Progenitor cell of endocrine pancreas (in vitro differentiated cells): ENCODE measurements at places on chromosomes 6 and 20. TPM values are rescaled to one million over a fixed set of nuclear protein-coding genes. Genes with fewer than 3 reads are reported as not detected.
A peak's percentile ranks its signal among the peaks of the same experiment; 100 is the strongest.

DNA sequence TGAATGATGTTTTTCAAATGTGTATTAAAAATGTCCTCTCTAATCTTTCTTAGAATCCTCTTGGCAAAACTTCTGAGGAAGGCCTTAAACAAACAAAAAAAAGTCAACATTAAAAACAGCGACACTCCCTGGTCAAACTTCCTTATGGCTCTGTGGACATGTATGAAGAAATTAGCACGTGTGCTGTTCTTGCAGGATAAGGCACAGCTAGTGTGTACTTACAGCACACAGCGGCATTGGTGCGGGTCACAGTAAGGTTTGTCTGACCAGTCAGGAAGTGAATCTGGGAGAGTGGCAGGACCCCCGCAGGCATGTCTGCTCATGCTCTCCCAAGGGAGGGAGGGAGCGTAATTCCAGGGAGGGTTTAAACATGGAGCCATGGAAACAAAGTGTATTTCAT is 38.8 kb downstream of the SLC22A1 start:
- no peak overlapping the region for H3K27ac ChIP-seq
- H3K4me1 ChIP-seq = peaks cover 4% of the 10 kb centered on the region
- H3K36me3 ChIP-seq = peaks cover 6% of the 10 kb centered on the region
- H3K27me3 ChIP-seq = no peaks in the 10 kb centered on the region
- H3K4me3 ChIP-seq = no peak overlapping the region

Gene PLTP
- 28.6 and 29.6 TPM in 2 replicates for total RNA-seq

Gene RAET1E
- total RNA-seq = not detected in 2 replicates

DNA sequence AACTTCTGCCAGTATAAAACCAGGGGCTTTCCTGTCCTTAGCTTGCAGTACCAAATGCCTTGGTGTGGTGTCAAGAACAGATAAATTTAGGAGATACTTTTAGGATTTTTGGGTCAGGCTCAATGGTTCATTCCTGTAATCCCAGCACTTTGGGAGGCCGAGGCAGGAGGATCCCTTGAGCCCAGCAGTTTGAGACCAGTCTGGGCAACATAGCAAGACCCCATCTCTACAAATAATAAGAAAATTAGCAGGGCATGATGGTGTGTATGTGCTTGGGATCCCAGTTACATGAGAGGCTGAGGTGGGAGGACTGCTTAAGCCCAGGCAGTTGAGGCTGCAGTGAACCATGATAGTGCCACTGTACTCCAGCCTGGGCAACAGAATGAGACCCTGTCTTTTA is 3.2 kb upstream of the ZBTB12 start:
- H3K4me3 ChIP-seq = no peak overlapping the region
- DNase-seq = no peak
- peaks cover 10% of the 10 kb centered on the region for H3K4me1 ChIP-seq
- H3K27me3 ChIP-seq = peaks cover 7% of the 10 kb centered on the region
- H3K36me3 ChIP-seq = no peaks in the 10 kb centered on the region
- H3K27ac ChIP-seq = no peak overlapping the region

- no peak for DNase-seq
- H3K4me3 ChIP-seq = no peak overlapping the region
- no peaks in the 10 kb centered on the region for H3K27me3 ChIP-seq
- peak overlapping the region; percentile 56 for H3K27ac ChIP-seq
- peaks cover 1% of the 10 kb centered on the region for H3K36me3 ChIP-seq
- H3K4me1 ChIP-seq = peaks cover 31% of the 10 kb centered on the region
Observed at GRCh38 chr6:21769405-21769861, 175.9 kb downstream of the SOX4 start.

DNA sequence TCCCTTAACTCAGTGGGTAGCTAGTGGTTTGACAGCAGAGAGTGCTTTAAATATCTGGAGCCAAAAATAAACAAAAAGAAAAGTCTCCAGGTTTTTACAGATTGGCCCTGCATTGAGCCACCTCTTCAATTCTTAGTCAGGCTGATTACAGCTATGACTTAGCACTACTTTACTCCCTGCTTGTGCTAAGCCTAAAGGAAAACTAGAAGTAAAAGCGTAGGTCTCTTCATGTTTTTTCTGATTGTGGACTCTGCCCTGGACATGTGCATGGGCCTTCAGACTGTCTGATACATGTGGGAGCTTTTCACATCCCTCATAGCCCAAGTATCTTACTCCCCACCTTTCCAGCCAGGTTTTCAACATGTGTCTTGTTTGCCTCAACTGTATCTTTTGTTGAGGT is 33.3 kb downstream of the KPNA5 start:
- H3K4me3 ChIP-seq = no peak overlapping the region
- H3K4me1 ChIP-seq = no peaks in the 10 kb centered on the region
- no peak for DNase-seq
- H3K27ac ChIP-seq = no peak overlapping the region

DNA sequence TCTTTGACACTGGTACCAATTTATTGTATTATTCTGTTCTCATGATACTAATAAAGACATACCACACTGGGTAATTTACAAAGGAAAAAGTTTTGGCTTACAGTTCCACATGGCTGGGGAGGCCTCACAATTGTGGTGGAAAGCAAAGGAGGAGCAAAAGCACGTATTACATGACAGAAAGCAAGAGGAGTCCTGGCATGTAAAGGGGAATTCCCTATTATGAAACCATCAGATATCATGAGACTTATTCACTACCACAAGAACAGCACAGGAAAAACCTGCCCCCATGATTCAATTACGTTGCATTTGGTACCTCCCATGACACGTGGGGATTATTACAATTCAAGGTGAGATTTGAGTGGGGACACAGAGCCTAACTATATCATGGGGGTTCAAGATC is 43.4 kb downstream of the SLC22A2 start:
- DNase-seq = no peak
- H3K27ac ChIP-seq = no peak overlapping the region
- H3K4me3 ChIP-seq = no peak overlapping the region
- H3K36me3 ChIP-seq = peaks cover 2% of the 10 kb centered on the region
- no peaks in the 10 kb centered on the region for H3K27me3 ChIP-seq

- no peak overlapping the region for H3K27ac ChIP-seq
- H3K4me3 ChIP-seq = no peak overlapping the region
- H3K4me1 ChIP-seq = no peaks in the 10 kb centered on the region
- peaks cover 24% of the 10 kb centered on the region for H3K36me3 ChIP-seq
- no peaks in the 10 kb centered on the region for H3K27me3 ChIP-seq
- no peak for DNase-seq
Observed at GRCh38 chr6:166415833-166416347, 33.1 kb upstream of the MPC1 start.

GRCh38 chr6:6890400-6890858 is 217.3 kb upstream of the RREB1 start:
- H3K36me3 ChIP-seq = no peaks in the 10 kb centered on the region
- H3K4me3 ChIP-seq = no peak overlapping the region
- H3K27me3 ChIP-seq = peaks cover 4% of the 10 kb centered on the region
- no peak overlapping the region for H3K27ac ChIP-seq
- H3K4me1 ChIP-seq = peaks cover 26% of the 10 kb centered on the region

Gene SNAP25
- total RNA-seq = 7.7 and 8.2 TPM in 2 replicates

DNA sequence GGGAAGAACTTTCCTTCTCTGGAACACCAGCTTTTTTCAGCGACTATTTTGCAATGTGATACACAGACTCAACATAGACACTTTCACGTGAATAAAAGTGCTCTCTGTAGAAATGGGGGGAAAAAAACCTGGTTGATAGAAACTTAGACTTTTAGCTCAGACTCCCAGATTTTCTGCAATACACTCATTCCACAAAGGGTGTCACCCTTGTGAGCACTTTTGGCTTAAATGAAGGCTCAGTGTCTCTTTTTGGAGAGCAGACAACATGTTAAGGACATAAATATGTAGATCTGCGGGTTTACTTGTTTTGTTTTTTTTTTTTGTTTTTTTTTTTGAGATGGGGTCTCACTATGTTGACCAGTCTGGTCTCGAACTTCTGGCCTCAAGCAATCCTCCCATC is 579.6 kb downstream of the PTPRT start:
- no peaks in the 10 kb centered on the region for H3K27me3 ChIP-seq
- peaks cover 11% of the 10 kb centered on the region for H3K4me1 ChIP-seq
- DNase-seq = no peak

Gene RIMS1
- total RNA-seq = 5.5 and 5.6 TPM in 2 replicates

DNA sequence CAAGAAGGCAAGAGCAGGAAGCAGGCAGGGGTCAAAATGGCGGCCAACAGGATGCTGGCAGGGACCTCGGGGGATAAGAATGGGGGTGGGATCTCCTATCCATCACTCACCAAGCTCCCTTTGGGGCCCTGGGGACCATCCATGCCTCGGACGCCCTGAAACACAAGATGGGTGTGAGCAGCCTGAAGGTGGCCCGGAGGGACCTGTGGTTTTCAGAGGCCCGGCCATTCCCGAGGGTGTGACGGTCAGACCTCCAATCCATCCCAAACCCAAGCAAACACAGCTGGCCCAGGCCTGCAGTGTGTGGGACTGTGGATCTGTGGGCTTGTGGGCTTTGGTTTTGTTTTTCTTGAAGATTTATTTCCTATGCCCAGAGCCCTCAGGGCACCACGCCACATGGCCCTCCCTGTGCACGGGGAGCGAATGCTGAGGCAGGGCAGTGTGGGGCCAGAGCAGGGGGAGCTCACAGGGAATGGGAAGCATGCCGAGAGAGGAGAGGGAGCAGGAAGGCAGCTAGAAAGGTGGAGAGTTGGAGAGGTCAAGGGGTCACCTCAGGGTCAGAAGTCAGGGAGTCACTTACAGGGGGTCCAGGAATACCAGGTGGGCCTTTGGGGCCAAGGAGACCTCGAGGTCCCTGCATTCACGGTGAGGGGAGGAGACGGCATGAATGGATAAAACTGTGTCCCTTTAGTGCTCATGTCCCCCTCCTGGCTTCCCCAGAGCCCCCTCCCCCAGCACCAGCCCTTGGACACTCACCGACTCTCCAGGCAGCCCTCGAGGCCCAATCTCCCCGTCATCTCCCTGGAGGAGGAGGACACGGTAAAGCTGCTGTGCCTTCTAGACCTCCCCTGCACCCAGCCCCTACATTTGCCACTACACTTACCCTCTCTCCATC is 14.5 kb downstream of the COL11A2 start:
- no peaks in the 10 kb centered on the region for H3K36me3 ChIP-seq
- no peak for DNase-seq
- H3K27me3 ChIP-seq = peaks cover 22% of the 10 kb centered on the region
- no peak overlapping the region for H3K27ac ChIP-seq
- H3K4me1 ChIP-seq = no peaks in the 10 kb centered on the region

Gene CRISP3
- not detected in 2 replicates for total RNA-seq

Gene SLC35D3
- total RNA-seq = 0.13 TPM in 1 of 2 replicates, not detected in the other

Gene C2
- total RNA-seq = 0.47 and 0.65 TPM in 2 replicates

Gene RAMACL
- 1.7 and 2.7 TPM in 2 replicates for total RNA-seq

GRCh38 chr6:121868206-121868605 is 432.8 kb downstream of the GJA1 start:
- H3K4me1 ChIP-seq = peaks cover 11% of the 10 kb centered on the region
- no peak overlapping the region for H3K4me3 ChIP-seq
- no peaks in the 10 kb centered on the region for H3K27me3 ChIP-seq
- H3K36me3 ChIP-seq = peaks cover 5% of the 10 kb centered on the region
- H3K27ac ChIP-seq = peak overlapping the region; percentile 50

- peaks cover 6% of the 10 kb centered on the region for H3K27me3 ChIP-seq
- H3K4me1 ChIP-seq = peaks cover 9% of the 10 kb centered on the region
- DNase-seq = no peak
- H3K27ac ChIP-seq = no peak overlapping the region
Observed at GRCh38 chr6:16190214-16190613, 48.2 kb upstream of the GMPR start.

GRCh38 chr6:136961848-136962247 is 39.7 kb downstream of the SLC35D3 start:
- peaks cover 27% of the 10 kb centered on the region for H3K4me1 ChIP-seq
- H3K27ac ChIP-seq = no peak overlapping the region
- no peaks in the 10 kb centered on the region for H3K27me3 ChIP-seq

Gene CST9L
- not detected in 2 replicates for total RNA-seq

Gene IL20RA
- 0.84 and 0.93 TPM in 2 replicates for total RNA-seq

Gene CHMP4B
- 136 and 137 TPM in 2 replicates for total RNA-seq

Gene SLC22A1
- total RNA-seq = 2.4 and 3.0 TPM in 2 replicates

DNA sequence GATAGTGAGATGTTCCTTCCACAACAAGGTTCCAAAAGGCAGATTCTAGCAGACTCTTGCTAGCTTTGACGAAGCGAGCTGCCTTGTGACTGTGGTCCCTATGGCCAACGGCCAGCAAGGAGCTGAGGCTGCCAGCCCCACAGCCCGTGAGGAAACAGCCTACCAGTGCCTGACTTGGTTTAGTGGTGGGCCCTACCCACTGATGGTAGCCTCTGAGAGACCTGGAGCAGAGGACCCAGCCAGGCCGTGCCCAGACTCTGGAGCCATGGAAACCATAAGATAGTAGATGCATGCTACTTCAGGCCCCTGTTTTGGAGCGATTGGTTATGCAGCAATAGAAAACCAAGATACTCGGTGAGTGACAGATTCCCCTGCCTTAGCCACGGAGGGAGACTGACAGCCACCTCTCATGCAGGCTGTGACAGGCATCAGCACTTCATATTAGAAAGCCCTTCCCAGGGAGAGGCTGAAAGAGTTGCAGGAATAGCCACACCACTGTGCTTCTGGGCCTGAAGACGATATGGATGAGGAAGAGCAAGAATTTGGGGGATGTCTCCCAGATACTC is 19.2 kb downstream of the PSMG4 start:
- no peaks in the 10 kb centered on the region for H3K27me3 ChIP-seq
- H3K4me3 ChIP-seq = no peak overlapping the region
- H3K4me1 ChIP-seq = peaks cover 3% of the 10 kb centered on the region
- DNase-seq = no peak
- no peak overlapping the region for H3K27ac ChIP-seq
- peaks cover 9% of the 10 kb centered on the region for H3K36me3 ChIP-seq

GRCh38 chr20:63442100-63442493 is 30.4 kb downstream of the KCNQ2 start:
- H3K36me3 ChIP-seq = no peaks in the 10 kb centered on the region
- peak; percentile 44 for DNase-seq
- no peaks in the 10 kb centered on the region for H3K27me3 ChIP-seq
- no peak overlapping the region for H3K27ac ChIP-seq
- no peaks in the 10 kb centered on the region for H3K4me1 ChIP-seq

Gene NNAT
- 79.2 and 87.4 TPM in 2 replicates for total RNA-seq

DNA sequence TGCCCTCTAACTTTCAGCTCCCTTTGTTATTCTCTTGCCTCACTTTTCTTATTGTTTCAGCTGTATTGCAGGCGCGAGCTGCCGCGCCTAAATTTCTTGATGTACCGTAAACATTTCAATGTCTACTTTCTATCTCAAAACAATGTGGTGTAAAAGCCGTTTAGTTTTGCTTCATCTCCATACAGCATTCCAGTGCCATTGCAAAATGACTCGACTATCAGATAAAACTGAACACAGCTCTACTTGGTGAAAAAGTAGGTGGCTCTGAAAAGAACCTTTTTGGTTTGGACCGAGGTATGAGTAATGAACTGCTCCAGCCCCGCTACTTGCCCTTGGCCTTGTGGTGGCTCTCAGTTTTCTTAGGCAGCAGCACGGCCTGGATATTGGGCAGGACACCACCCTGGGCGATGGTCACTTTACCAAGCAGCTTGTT is 74.6 kb downstream of the OR2B2 start:
- no peak overlapping the region for H3K4me3 ChIP-seq
- H3K36me3 ChIP-seq = peaks cover 6% of the 10 kb centered on the region
- DNase-seq = no peak
- H3K4me1 ChIP-seq = peaks cover 20% of the 10 kb centered on the region
- H3K27me3 ChIP-seq = no peaks in the 10 kb centered on the region

- peak overlapping the region; percentile 5 for H3K4me3 ChIP-seq
- no peak overlapping the region for H3K27ac ChIP-seq
- DNase-seq = no peak
- H3K4me1 ChIP-seq = peaks cover 9% of the 10 kb centered on the region
Observed at GRCh38 chr6:96899451-96899998, 1.8 kb upstream of the NDUFAF4 start.
